ENCODE measurements at places on chromosomes 2 and 18. TPM values are rescaled to one million over a fixed set of nuclear protein-coding genes. Genes with fewer than 3 reads are reported as not detected.

Gene C2orf68
- 26.5 TPM for total RNA-seq

Gene CIB4
- not detected for total RNA-seq

Gene XDH
- total RNA-seq, result 0.13 TPM

Gene DNAJC5G
- 2.3 TPM for total RNA-seq

Gene ADD2
- 2.0 TPM for total RNA-seq

Gene ZNF804A
- not detected for total RNA-seq

DNA sequence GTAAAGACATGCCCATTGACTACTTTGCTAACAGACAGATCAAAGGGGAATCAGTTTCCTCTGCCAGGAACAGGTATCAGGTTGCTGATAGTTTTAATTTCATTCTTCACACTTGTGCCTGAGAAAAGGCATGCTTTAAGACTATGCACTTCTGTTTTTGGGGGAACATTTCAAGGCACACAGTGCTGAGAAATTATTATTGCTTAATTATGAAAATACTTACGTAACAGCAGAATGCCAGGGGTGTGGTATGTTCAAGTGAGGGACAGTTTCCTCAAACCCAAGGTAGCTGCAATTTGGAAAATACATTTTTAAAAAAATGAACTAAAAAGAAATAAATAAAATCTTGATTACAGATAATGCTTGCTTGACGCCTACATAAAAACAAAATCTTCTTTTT is 1746.1 kb upstream of the PIK3C3 start:
- no peak for DNase-seq

- DNase-seq, result no peak
Observed at GRCh38 chr2:99900556-99900955, 241.8 kb downstream of the AFF3 start.

GRCh38 chr2:70161069-70161534 is 29.7 kb downstream of the C2orf42 start:
- no peak for DNase-seq

DNA sequence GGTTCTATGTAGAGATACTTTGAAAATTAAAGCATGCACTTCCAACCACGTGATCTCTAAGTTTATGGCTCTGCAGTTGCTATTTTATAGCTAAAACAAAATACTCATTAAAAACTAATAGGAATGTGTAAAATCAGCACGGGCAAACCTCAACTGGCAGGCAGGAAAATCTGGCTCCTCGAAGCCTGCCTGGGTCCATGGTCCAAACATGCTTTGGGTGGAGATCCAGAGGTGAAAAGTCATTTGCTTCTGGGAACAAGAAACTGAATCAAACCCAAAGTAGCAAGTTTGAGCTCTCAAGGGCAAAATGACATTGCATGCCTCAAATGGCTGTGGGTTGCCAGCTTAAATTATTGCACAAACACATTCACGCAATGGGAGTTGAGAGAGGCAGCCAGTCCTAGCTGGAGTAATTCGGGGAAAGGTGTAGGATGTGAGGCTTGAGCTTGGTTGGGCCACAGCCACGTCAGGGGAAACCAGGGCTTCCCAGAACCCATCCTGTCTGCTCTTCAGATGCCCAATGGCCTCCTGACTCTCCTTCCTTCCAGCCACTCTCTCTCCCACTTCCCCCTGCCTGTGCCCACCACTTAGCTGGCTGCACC is 75.2 kb upstream of the LCLAT1 start:
- DNase-seq, result no peak

GRCh38 chr2:86056590-86057331 is 48.9 kb downstream of the POLR1A start:
- DNase-seq, result no peak

DNA sequence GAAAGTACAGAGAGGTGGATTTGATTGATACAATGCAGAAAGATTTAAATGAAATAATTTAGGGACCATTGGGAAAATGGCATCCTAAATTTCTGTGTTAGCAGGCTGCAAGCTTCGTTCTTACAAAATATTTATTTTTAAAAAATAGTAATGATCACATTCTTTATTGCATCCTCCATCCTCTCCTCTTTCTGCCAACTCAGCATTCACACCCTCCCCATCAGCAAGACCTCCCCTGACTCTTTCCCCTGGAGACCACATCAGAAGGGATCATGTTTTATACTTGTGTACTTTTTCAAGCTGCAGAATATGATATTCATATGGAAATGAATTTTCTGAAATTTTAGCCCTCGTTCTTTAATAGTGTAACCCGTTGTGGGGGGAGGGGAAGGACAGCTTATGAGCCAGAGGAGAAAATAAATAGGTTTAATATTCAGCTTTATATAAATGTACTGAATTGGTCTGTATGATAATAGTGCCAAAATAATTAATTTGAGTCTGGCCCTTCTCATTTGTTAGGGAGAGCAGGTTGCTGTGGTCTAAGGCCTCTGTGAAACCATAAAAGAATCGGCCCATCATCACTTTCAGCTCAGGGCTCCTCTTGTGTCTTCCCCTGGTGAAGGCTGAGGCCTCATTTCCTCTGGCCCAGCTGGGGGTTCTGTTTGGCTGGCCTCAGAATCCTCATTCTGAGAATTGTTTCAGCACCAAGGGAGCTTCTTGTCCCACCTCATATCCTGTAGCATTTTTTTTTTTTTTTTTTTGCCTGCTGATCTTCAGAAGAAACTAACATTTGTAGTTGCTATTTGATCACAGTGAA is 330.8 kb downstream of the TXNL1 start:
- no peak for DNase-seq

GRCh38 chr2:182384860-182385259 is 42.0 kb downstream of the PDE1A start:
- DNase-seq, result no peak

- DNase-seq, result no peak
Observed at GRCh38 chr2:54879032-54879431, 155.6 kb downstream of the EML6 start.

GRCh38 chr2:225033440-225034318 is 8.6 kb downstream of the DOCK10 start:
- no peak for DNase-seq

DNA sequence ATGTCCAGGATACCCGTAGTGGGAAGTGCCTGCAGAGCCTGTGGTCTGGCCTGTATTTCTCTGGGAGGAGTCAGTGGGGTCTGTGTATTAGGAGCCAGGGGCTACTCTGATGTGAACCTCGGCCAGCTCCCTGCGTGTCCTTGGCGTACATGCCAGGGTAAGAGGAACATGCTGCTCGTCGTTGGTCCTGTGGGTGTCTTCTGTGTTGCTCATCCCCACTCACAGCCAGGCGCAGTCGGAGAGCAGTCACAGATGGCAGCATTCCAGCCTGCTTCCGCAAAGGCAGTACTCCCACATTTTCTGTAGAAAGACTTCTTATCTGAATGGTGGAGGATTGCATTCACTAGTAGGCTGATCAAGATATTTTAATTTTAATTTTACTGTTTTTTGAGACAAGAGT is 84.9 kb downstream of the DGKD start:
- DNase-seq, result peak; percentile 64

GRCh38 chr18:25534401-25534800 is 182.4 kb upstream of the ZNF521 start:
- no peak for DNase-seq

DNA sequence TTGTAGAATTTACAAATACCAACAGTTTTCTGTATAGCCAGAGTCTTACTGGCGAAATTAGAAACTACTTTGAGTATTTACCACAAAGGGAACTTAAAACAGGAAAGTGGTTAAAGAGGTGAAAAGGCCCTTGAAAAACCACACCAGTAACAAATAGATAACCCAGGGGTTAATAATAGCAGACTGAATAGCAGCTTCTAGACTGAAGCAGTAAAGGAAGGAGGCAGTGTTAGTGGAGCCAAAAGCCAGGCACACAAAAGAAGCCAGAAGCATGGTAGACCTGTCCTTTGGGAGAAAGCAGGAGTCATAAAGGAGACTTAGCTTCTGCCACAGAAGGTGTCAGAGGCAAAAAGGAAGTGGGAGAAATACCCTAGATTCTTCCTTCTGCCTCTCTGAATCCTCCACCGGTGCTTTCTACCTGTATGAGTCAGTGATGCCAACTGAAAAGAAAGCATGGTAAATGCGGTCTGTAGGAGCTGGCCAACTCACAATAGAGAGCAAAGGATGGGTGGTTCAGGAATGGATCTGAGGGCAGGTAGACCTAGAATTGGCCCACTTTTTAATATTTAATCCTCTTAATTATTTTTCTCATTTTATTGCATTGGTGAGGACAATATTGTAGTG is 97.3 kb downstream of the ARL6IP6 start:
- no peak for DNase-seq

GRCh38 chr2:233705911-233706506 is 6.7 kb upstream of the UGT1A5 start:
- DNase-seq, result no peak

DNA sequence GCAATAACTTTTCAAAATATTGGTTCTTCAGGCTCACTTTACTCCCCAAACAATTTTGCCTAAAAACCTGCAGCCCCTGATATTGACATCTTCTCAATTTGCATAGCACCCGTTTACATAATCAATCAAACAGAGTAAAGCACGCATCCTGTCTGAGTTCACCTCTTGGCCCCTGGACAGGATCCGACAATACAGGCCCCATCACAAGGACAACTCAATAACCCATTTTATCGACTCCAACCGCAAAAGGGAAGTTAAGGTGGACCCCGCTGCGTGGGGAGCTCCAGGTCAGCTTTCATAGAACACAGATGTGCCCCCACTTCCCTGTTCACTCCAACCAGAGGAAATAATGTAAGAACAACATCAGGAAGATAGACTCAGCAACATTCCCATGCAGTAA is 44.7 kb downstream of the TTC32 start:
- no peak for DNase-seq

- no peak for DNase-seq
Observed at GRCh38 chr2:590214-591175, 86.7 kb downstream of the TMEM18 start.

GRCh38 chr18:37694516-37694915 is 128.9 kb upstream of the CELF4 start:
- no peak for DNase-seq

DNA sequence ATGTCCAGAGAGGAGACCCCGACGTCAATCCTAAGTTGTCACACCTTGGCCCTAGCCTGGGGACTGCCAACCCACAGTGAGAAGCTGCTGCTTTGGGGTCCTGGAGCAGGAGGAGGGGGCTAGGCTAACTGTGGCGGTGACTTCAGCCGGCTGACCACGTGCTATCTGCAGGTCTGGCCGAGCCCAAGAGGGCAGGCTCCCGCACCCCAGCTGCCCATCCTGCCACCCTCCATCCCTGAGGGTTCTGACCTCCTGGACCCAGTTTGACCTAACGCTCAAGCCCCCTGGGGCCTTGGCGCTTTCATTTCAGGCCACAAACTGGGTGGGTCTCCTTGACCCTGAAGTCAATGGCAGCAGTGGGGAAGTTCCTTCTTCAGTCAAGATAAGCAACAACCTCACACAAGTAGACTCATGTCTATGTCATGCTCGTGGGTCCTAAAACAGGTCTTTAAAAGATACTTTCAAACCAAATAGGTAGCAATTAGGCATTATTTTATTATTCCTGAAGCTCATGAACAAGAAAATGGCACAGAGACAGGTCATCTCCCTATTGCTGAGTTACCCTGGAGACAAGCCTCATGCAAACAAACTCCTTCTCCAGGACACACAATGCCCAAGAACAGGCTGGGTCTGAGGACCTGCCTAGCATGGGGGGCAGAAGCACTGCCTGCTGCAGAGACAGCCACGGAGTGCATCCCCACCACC is 2.3 kb downstream of the HES6 start:
- DNase-seq, result no peak

GRCh38 chr2:234391625-234392024 is 105.3 kb downstream of the ARL4C start:
- no peak for DNase-seq

DNA sequence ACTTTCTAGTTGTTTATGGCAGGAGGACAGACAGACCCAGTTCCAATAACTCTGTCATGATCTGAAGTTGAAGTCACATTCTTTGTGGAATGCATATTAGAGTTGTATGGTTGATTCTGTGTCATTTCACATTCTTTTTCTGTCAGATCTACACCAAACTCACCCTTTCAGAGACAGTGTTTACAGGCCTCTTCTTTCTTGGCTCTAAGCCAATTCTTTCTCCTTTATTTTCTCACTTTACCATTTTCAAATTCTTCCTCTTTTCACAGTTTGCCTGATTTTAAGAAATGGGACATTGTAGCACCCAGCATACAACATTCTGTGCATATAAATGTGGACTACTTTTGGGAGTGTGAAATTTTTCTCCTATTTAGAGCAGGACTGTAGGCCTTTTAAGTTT is 103.7 kb downstream of the CCDC85A start:
- DNase-seq, result no peak

- no peak for DNase-seq
Observed at GRCh38 chr2:150230004-150230403, 257.5 kb downstream of the RND3 start.

DNA sequence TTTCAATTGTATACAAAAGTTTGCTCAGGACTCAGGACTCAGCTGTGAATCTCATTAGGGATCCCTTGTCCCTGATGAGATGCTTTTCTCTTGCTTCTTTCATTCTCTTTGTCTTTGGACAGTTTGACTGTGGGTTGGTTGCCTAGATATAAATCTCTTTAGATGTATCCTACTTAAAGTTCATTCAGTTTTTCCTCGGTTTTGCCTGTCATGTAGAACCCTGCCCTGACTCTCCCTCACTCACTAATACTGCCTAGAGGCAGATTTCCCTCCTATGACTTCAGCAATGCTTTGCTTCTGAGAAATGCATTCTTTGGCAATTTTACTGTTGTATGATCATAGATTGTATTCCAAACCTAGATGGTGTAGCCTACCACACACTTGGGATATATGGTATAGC is 421.4 kb upstream of the TCF4 start:
- DNase-seq, result no peak

- no peak for DNase-seq
Observed at GRCh38 chr18:76167410-76167809, 327.6 kb downstream of the ZNF516 start.

Data from Right ventricle myocardium superior (tissue), 1 donor.